ENCODE measurements at places on chromosomes 5 and 9. TPM values are rescaled to one million over a fixed set of nuclear protein-coding genes. Genes with fewer than 3 reads are reported as not detected.

CWC27 gene
- 16.9 TPM for total RNA-seq

ITK gene
- total RNA-seq, result 1.3 TPM

ALDOB gene
- not detected for total RNA-seq

CCDC171 gene
- total RNA-seq, result 9.2 TPM

SAXO1 gene
- 0.10 TPM for total RNA-seq

CFAP157 gene
- total RNA-seq, result 0.10 TPM

SLC46A2 gene
- 1.2 TPM for total RNA-seq

TMC1 gene
- 0.69 TPM for total RNA-seq

TRAF1 gene
- 4.1 TPM for total RNA-seq

ZNF618 gene
- total RNA-seq, result 7.8 TPM

PARP8 gene
- 14.5 TPM for total RNA-seq

KIF20A gene
- total RNA-seq, result 16.3 TPM

CKMT2 gene
- 20.3 TPM for total RNA-seq

TTLL11 gene
- total RNA-seq, result 6.7 TPM

GADD45G gene
- total RNA-seq, result 8.3 TPM

GLDC gene
- 1.3 TPM for total RNA-seq

TMEFF1 gene
- total RNA-seq, result 4.7 TPM

LCN9 gene
- not detected for total RNA-seq

RPL12 gene
- 988 TPM for total RNA-seq

CTNND2 gene
- 1.4 TPM for total RNA-seq

PDE6A gene
- not detected for total RNA-seq

SPINK13 gene
- not detected for total RNA-seq

PCDHGA8 gene
- total RNA-seq, result 3.3 TPM

SLCO4C1 gene
- 4.2 TPM for total RNA-seq

GCNT4 gene
- 2.4 TPM for total RNA-seq

LRSAM1 gene
- total RNA-seq, result 14.8 TPM

NR5A1 gene
- not detected for total RNA-seq

PCDH12 gene
- total RNA-seq, result 8.2 TPM

SLC6A3 gene
- not detected for total RNA-seq

PITX1 gene
- total RNA-seq, result 1.1 TPM

PFN3 gene
- not detected for total RNA-seq

CDKN2B gene
- 10.3 TPM for total RNA-seq

AFF4 gene
- 66.3 TPM for total RNA-seq

SLC6A7 gene
- total RNA-seq, result not detected

MEIKIN gene
- not detected for total RNA-seq

DELE1 gene
- total RNA-seq, result 43.8 TPM

PCDHGA10 gene
- 4.9 TPM for total RNA-seq

FAM151B gene
- total RNA-seq, result 7.6 TPM

ZNG1C gene
- total RNA-seq, result 26.1 TPM

CARD9 gene
- 3.0 TPM for total RNA-seq

TSSK1B gene
- total RNA-seq, result 0.10 TPM

KLHL3 gene
- total RNA-seq, result 6.2 TPM

FAM78A gene
- 3.6 TPM for total RNA-seq

CDH12 gene
- total RNA-seq, result 4.8 TPM

PCDHA7 gene
- 0.30 TPM for total RNA-seq

LCN10 gene
- total RNA-seq, result not detected
